Stimulated activated CD4-positive, alpha-beta T cell treated with anti-CD3 and anti-CD28 coated beads, Interleukin-2, amount 100 ng/mL, for 24 hours (primary cell): ENCODE measurements at places on chromosomes 11 and 22.
A peak's percentile ranks its signal among the peaks of the same experiment; 100 is the strongest.

- no peak for DNase-seq
Measured at GRCh38 chr11:57179681-57180080, 2.1 kb upstream of the LRRC55 start.

DNA sequence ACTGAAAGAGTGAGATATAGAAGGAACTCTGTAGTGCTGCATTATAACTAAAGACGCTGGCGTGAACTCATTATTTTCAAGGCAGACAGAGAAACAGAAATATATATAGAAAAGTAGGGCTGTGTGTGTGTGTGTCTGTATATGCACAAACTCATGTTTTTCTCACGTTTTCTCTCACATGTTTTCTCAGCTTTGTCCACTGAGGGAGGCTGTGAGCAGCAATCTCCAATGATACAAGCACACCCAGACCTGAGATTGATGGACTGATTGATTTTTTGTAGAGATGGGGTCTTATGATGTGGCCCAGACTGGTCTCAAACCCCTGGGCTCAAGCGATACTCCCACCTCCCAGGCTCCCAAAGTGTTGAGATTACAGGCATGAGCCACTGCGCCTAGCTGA is 122.5 kb downstream of the SERGEF start:
- no peak for DNase-seq

DNA sequence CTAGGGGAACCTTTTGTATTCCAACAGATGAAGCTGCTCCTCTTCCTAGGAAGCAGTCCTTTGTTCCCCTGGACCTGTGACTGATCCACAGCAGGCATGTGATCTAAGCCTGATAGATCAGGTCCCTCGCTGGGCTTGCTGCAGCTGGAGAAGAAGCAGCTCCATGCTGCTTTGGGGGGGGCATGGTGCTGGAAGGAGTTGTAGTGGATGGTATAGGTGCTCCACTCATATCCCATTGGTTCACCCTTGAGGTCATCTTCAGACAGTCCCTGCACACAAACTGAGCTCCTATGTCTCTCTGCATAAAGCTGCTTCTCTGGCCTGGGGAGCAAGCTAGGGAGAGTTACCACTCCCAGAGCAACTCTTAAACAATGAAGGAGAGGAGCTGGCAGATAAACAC is 9.5 kb upstream of the RIC3 start:
- no peak for DNase-seq

DNA sequence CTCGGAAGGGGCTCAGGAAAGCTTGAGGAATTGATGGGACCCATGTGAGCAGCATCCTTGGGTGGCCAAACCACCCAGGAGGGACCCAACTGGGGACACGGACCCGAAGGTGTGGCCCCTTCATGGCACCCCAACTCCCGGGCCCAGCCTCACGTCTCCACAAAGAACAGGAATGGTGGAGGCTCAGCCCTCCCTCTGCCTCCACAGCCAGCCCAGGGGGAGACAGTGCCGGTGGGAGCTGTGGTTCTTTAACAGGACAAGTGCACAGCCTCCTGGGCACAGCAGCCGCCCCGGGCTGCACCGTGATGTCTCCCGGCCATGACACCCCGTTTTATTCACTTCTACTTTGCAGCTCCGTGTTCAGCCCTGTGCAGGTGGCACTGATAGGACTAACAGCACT is 587.2 kb downstream of the BRD1 start:
- no peak for DNase-seq

GRCh38 chr11:46345881-46346484 is 1.3 kb upstream of the DGKZ start:
- peak; percentile 47 for DNase-seq

- DNase-seq, result no peak
Measured at GRCh38 chr11:11148596-11148995, 204.5 kb downstream of the CSNK2A3 start.

DNA sequence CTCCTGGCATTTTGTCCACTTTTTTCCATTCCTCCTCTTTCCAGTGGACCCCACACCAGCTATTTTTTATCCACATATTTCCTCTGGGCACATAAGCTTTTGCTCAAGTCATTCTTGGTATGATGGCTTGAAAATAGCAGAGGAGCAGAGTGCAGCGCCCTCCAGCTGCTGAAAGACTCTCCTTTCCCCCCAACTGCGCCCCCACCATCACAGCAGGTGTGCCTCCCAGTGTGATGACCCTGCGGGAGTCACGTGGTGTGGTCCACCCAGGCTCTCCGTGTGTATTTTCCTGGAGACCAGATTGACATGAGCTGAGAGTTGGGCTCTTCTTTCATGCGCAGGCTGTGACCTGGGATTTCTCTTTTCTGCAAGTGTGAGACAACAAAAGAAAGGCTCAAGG is 1241.6 kb downstream of the TBC1D22A start:
- no peak for DNase-seq

- DNase-seq, result no peak
Measured at GRCh38 chr11:114202011-114202609, 94.1 kb upstream of the NNMT start.

DNA sequence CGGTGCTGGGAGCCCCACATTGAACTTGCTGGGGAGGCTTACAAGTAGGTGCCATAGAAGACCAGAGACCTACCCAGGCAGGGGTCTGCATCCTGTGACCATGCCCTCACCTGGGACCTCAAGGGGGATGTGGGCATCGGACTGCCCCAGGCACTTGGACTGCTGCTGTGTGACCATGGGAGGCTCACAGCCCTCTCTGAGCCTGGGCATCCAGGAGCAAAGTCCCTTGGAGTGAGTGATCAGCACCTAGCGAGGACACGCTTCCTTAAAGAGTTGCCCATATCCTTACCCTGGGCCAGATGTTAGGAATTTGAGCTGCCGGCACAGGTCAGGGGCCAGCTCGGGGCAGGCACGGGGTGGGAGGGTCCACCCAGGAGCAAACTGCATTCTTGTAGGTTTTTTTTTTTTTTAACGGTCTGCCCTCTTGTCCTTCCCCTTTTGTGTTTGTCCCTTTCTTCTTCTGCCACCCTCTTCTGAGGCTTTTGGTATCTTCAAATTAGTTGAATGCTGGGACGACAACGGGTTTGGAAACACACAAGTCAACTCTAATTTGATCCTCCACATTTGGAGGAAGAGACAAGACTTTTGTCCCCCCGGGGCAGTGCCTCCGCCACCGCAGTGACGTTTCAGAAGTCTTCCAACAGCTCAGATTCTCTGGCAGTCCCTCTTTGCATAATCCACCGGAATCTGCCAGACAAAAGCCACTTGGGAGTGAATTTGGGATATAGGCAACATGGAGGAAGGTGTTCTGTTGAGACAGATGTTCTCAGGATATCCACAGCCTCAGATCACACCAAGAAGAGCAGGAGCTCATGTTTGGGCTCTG is 46.1 kb upstream of the LINC01488 start:
- DNase-seq, result no peak
